ENCODE measurements at places on chromosomes 11 and 22.

GRCh38 chr11:6196396-6196795 is 2.6 kb upstream of the OR52W1 start:
- DNase-seq: no peak

DNA sequence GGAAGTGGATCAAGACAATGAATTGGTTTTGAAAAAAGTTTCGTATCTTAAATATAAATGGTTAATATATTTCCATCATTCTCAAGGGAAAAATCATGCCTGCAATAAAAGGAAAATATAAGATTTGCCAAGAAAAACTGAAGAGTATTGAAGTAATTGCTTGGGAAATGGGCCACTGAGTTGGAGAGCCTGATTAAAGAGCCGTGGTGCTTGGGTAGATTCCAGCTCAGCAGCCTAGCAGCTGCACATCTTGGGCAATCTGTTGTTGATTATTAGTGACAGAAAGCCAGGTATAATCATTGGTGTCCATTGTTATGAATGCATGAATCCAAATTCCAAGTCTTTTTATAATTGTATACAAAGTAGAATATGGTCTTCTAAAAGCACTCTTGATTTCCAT is 800.9 kb upstream of the CHORDC1 start:
- DNase-seq: no peak

GRCh38 chr22:45240104-45240809 is 437 bp downstream of the KIAA0930 start:
- DNase-seq: no peak

DNA sequence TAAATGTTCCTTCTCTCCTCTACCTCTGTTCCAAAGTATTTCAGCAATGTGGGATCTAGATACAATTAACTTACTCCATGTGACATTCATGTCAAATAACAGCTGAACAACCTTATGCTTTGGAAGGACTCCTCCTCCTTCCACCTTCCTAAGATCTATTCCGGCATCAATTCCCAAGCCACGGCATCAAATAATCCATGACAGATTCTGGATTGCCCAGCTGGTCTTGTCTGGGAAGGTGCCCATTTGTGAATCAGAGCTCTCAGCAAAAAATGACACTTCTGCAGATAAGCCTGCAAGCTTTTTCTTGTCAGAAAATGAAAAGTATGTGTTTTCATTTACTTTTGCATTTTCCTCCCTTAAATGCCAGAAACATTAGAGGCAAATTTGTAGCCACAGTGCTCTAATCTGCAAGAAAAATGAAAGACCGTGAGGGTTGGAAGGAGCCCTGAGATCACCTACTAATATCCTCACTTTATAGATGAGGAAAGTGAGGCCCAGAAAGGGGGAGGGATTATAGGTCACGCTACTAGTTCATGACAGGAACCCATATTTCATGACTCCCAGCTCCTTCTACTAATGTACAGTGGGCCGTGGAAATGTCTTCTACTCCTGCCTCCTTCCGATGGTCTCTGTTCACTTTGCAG is 124.0 kb downstream of the ME3 start:
- DNase-seq: no peak

GRCh38 chr11:48129697-48130395 is 86.8 kb upstream of the OR4B1 start:
- DNase-seq: no peak

DNA sequence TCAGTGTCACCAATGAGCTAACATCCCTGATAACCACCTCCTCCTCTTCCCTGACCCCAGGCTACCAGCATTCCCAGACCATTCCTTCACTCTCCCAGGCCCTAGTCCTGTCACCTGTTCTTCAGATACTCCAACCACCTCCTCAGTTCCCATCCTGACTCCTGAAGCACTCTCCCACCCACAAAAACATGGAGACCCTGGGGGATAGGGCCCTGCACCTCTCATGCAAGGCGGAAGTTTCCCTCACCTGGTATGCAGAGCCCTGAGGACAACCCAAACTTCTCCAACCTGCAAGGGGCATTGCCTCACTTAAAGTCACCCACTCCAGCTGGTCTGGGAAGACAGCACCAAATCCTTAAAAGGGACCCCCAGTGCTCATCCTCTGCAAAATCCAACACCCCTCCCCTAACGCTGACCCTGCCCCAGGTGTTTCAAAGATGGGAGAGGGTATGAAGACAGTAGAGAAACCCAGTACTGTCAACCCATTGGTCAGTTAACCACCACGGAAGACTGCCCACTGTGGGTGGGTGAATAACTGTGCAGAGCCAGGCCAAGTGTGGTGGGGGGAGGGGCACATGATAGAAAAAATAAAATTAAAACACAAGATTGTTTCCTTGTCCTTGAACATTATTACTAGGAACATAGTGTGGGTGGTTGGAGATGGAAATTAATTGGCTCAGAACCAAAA is 1.4 kb downstream of the TNKS1BP1 start:
- no peak for DNase-seq

DNA sequence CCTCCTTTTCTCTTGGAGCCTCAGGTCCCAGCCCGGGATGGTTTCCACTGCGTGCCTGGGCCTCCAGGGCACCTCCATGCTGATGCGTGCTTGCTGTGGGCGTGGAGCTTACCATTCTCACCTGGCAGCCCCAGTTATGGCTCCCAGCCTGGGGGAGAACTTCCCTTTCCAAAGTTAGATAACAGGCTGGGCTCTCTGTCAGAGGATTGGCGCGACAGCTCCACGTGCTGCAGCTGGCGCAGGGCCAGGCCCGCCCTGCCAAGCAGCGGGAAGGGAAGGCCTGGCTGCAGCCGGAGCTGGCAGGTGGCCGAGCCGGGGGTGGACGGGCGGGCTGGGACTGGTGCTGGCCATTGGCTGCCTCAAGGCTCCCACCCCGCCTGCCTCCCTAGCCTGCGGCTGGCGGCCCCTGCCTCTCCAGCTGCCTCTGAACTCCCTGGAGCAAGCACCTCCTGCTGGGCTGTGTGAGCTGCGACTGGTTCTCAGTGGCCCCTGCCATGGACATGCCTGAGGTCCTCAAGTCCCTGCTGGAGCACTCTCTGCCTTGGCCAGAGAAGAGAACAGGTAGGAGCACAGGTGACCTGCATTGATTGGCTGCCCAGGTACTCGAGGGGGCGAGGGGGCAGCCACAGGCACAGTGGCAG is 14.6 kb upstream of the TEF start:
- no peak for DNase-seq

- no peak for DNase-seq
Observed at GRCh38 chr11:8089791-8090510, 8.9 kb downstream of the TUB start.

- DNase-seq: no peak
Observed at GRCh38 chr11:9399466-9399865, 15.0 kb downstream of the IPO7 start.

DNA sequence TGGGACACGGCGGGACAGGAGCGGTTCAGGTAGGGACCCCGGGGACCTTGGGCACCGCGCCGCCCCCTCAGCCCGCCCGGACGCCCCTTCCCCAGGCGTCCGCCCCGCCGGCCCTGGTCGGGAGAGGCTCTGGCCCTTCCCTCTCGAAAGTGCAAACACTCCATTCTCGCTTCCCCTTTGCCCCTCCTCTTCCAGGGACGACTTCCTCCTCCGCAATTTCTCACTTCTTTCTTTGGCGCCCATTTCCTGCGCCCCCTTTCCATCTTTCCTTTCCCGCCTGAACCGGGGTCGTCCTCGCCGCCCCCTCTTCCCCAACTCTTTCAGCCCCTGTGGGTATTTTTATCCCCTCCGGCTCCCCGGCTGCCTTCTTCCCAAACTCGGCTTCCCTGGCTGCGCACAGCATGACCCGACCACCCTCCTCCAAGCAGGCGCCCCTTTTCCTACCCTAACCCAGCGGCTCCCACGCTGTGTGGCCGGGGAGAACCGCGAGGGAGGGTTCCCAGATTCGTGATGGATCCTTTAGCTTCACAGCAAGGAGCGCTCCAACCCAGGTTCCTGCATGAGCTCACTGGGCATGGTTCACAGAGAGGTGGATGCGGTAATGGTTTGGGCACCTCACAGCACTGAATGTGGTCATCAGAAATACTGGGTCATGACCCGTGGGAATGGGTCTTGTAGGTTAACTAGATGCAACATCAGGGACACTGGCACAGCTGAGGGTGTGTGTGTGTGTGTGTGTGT is 689 bp downstream of the RAB39A start:
- DNase-seq: no peak

GRCh38 chr11:2754008-2754407 is 54.2 kb upstream of the KCNQ1OT1 start:
- DNase-seq: no peak

DNA sequence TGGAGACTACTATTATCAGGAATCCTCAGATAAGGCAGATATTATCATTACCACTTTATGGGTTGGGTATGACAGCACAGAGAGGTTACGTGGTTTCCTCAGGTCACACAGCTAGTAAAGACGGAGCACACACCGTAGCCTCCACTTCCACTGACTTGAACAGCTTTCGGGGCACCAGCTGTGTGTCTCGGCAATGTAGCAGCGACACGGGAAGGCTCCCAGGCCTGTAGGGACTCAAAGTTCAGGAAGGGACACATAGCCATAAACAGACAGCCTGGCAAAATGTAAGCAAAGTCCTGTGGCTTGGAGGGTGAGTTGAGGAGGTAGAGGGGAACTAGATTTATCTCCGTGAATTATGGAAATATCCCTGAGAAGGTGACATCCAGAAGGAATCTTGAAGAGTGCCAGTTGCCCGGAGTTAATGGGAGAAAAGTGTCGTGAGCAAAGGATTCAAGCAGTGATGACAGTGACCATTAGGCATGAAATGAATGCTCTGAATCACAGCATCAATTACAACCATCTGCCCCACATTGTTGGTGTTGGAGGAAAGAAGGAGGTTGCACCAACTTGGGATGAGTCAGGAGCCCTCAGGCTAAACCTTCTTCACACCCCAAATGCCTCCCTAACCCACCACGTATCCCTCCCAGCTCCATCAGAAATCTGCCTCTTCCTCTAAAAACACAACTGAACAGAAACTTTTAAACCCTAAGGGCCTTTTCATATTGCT is 106.7 kb upstream of the ASPHD2 start:
- no peak for DNase-seq
